ENCODE measurements at places on chromosomes 1 and 21.
A peak's percentile ranks its signal among the peaks of the same experiment; 100 is the strongest.

GRCh38 chr1:19360843-19361610 lies 48.9 kb downstream of the SLC66A1 start:
- peak; percentile 75 for DNase-seq

- peak; percentile 88 for DNase-seq
These were observed 17.4 kb upstream of the GNG12 start for GRCh38 chr1:67850611-67851075.

DNA sequence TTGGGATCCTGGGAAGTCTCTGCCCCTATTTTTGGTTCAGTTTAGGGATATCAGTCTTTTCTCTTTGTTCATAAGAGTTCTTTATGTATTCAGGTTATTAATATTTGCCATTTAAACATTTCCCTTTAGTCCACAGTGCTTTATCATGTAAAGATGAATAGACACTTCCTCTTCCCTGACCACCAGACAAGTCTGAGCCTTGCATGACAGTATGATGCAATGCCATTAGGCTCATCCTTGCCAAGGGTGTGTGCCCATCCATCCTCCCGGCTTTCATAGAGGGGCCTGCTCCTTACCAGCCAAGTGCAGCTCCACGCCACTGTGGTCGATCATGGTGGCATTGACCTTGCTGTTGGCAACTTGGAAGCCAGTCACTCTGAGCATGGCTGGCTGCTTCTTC lies 52.1 kb downstream of the ZSCAN20 start:
- DNase-seq = no peak

GRCh38 chr21:14554948-14555347 lies 8.8 kb upstream of the SAMSN1 start:
- DNase-seq = no peak

DNA sequence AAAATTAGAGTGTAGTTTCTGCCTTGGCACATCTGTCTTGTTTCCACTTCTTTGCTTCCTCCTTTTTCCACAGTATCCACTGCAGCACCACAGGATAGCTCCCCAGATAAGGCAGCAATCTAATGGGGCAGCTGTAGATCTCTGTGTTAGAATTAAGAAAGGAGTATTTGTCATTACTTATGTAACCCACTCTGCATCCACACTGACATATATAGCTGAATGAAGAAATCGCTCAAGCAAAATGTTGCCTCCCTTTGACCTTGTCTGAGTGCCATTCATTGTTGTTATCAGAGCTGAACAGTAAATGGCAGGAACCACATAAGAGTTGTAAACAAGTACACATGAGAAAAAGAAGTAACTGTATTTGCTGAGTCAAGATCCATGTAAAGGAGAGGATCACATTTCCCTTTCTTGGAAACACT lies 45.9 kb upstream of the DPH5 start:
- no peak for DNase-seq

GRCh38 chr1:56175211-56175610 lies 404.2 kb downstream of the PLPP3 start:
- DNase-seq = no peak

DNA sequence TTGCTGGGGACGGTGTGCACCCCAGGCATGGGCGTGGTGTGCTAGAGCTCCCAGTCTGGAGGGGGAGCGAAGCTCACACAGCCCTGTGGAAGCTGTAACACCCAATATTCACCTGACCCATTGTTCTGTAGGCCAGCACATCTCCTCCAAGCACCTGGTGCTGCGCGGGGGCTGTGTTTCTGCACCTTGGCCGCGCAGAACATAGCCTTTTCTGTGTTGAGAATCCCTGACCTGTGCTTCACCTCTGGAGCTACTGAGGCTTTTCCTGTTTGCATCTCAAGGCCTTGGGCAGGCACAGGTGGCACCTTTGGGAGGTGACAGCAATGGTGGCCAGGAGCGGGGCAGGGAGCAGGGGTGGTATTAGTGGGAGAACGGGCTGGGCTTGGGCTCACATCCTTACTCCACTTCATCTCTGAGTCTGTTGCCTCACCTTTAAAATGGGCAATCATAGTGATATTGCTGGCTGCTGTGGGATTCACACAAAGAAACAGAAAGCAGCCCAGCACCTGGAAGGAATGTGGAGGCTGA lies 343.9 kb upstream of the AJAP1 start:
- no peak for DNase-seq

DNA sequence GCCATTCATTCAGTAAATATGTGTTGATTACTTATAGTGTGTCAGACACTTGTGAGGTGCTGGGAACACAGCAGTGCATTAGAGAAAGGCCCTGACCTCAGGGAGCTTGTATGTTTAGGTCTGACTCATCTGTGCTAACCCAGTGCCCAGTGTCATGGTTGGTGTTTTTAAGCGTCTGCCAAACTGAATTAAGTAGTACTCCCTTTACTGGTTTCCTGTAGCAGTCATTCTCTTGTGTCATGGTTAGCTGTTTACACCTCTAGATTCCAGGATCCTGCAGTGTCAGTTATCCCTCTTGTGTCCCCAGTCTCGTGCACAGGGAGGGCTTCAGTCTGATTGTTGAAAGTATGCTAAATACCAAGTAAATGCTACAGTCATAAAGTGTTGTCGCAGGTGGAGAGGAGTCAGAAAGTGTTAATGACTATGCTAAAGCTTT lies 14.2 kb downstream of the UCK2 start:
- no peak for DNase-seq

- DNase-seq = peak; percentile 47
These were observed 501.6 kb downstream of the NPHP4 start for GRCh38 chr1:5490635-5491034.

DNA sequence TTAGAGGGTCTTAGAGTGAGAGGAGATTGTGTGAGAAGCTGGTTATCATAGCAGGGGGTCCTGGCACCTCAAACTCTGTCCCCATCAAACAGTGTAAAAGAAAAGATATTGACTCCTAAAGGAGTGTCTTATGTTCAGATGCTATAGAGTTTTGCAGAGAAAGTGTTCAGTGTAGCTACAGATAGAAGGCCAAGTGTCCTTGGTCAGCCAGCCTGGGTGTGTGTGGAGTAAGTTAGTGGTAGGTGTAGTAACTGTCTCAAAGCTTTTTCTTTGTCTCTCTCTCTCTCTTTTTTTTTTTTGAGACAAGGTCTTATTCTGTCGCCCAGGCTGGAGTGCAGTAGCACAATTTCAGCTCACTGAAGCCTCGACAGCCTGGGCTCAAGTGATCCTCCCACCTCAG lies 17.2 kb downstream of the CAMTA1 start:
- no peak for DNase-seq

- DNase-seq = no peak
These were observed 102.9 kb downstream of the SYF2 start for GRCh38 chr1:25129380-25129779.

DNA sequence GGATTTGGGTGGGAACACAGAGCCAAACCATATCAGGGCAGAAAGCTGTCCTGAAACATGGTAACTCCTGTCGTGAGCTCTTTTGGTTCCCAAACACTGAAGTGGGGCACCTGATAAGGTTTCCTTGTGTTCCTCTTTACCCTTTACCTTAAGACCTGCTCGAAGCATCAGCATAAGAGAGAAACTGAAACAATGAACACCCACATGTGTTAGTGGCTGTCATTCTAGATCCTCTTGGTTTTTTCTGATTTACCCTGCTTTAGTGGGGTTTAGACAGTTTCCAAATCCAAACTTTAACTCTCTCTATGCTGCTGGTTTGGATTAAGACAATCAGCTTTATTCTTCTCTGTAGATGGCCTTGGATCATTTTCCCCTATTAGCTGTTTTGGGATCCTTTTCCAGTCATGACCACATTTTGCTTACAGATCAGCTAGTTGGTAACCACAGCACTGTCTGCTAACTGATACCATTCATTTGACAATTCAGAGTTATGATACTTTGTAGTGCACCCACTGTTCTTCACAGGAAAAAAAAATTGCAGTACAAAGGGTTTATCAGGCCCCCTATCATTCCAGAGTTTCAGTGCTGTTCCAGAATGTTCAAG lies 975 bp upstream of the MNDA start:
- DNase-seq = no peak

- DNase-seq = no peak
These were observed 96.9 kb downstream of the ADSS2 start for GRCh38 chr1:244354810-244355278.

- no peak for DNase-seq
These were observed 13.2 kb upstream of the GBP5 start for GRCh38 chr1:89285745-89286380.

DNA sequence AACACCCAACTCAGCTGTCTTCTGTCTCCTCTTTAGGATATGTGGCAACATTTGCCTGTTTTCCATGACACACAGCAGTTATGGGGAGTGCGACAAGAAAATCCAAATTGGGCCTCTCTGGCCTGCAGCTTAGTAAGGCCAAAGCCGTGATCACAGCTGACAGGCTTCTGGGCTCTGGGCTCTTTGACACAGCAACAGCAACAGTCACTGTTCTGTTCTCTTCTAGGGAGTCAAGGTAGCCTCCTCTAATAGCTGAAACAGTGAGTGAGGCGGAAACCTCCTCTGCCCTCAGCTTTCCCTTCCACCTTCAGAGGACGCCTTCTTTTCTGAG lies 19.0 kb downstream of the CLCA1 start:
- DNase-seq = no peak

- DNase-seq = no peak
These were observed 758 bp upstream of the CNTN2 start for GRCh38 chr1:205041998-205042910.

- DNase-seq = peak; percentile 32
These were observed 62.4 kb upstream of the LRP8 start for GRCh38 chr1:53390261-53390660.

DNA sequence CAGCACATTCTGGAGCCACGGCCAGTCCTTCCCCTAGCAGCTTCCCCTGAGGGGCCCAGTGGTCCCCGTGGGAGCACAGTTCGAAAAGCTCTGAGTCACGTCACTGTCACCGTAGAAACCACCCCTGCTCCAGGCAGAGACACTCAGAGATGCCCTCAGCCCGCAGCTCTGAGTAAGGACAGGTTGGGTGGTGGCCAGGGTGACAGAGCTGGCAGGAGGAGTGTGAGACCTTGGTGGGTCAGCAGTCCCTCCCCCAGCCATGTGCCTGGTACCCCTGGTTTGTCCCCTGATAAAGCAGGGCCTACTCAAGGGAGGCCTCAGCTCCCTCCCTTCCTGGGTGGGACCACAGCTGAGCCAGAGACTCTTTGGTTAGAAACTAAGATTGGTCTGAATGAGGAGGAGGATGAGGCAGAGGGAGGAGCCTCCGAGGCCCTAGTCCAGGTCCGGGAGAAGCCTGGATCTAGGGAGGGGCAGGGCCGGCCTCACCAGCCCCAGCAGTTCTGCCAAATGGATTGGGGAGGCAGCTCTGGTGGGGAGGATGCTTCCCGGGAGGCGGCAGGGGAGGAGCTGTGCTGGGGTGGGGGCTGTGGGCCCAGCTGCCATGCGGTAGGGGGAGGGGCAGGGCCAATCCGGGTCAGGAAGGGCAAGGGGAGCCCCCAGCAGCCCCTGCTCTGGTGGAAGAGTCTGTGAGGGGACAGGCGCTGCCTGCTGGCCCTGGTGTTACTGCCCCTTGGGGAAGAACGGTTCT lies 55.2 kb downstream of the SLC9A1 start:
- peak; percentile 97 for DNase-seq

GRCh38 chr21:20581361-20581760 lies 416.8 kb upstream of the NCAM2 start:
- DNase-seq = no peak

GRCh38 chr1:15885701-15886610 lies 38.4 kb downstream of the SPEN start:
- peak; percentile 99 for DNase-seq
